ENCODE measurements at places on chromosomes 5 and 9.
A peak's percentile ranks its signal among the peaks of the same experiment; 100 is the strongest.

DNA sequence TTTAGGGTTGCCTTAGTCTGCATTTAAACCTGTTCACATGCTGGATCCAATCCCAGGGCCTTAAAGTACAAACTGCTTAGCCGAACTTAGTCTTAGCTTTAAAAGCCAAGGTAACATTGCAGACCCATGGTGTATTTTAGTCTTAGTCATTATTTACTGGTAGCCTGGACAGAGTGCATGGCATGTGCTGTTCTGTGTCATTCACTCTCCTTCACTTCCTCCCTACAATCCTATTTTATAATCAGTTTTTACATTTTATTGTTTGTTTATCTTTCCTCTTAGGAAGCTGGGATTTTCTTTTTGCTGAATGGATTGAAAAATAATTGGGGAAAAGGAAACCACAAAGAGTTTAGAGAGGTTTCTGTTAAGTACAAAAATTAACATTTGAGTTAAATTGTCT, 29.4 kb upstream of the TAL2 start:
- DNase-seq: no peak

GRCh38 chr9:126485662-126486061, 128.1 kb upstream of the LMX1B start:
- no peak for DNase-seq

- no peak for DNase-seq
Observed at GRCh38 chr5:107447587-107447986, 223.2 kb downstream of the EFNA5 start.

DNA sequence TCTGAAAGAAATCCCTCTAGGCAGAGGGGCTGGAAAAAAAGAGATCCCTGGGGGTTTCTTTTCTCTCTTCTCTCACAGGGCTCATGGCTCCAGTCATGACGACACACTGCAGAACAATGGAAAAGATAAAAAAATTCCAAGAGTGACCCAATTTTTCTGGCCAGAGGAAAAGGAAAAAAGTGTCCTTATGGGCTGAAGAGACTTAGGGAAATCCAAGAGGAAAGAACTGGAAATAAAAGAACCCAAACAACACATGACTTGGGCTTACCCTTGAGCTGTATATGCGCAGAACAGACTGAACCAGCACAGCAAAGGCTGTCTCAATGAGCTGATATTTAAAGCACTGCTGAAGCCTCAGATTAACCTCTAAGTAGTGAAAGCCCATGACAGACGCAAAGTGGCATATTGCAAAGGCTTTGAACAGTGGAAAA, 102.4 kb downstream of the SMIM23 start:
- DNase-seq: no peak

DNA sequence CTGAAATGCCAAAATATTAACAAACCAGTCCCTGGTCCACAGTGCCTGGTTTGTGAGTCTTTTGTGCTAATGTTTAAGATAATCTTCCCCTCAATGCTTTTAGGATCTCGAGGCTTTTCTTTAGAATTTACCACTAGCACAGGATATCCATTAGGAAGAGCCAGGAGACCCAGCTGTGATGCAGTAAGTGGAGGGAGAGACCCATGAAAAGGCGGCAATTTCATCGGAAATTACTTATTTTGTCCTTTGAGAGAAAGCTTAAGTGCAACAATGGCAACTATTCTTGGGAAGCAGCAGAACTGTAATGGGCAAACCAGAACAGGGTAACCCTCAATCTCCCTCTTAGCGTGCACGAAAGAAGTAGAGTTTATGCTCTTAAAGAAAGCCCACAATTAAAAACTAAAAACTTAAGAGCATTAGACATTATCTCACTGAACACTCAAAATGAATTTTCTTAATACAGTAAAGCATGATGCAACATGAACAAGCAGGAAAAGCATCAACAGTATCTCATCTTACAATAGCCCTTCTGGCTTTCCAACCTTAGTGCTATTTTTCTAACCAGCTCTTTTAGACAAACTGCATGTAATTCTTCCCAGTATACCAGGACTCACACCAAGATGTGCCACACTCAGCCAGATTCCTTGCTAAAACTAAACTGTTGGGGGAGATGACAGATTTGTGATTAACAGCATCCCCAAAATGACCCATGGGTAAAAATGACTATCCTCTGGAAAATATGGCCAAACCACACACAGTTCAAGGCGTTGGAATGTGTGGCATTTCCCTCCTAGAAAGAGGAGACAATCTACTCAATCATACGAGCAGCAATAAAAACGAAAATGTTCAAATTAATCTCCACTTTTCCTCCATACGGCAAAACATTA, 36.4 kb downstream of the PWWP2A start:
- DNase-seq: no peak

DNA sequence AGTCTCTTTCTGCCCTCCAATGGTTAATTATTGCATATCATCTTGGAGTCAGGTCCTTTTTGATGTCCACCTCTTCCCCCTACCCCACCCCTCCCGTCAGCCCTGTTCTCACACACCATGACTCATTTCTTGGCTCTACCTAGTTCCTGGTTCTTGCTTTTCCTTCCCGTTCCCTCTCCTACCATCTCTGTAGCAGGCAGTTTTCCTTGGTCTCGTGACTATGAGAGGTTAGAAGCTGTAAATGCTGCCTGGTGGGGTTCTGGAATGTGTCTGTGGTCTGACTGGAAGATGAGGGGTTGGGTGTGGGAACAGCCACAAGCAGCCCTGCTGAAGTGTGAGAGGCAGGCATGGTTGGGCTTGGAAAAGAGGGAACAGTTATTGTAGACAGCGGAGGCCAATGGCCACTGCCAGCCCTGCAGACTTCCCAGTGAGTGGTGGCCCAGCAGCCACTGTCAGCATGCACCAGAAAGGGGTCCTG, 18.2 kb downstream of the SLC22A5 start:
- no peak for DNase-seq

GRCh38 chr5:138179277-138179857, 455 bp downstream of the KIF20A start:
- DNase-seq: peak; percentile 8

DNA sequence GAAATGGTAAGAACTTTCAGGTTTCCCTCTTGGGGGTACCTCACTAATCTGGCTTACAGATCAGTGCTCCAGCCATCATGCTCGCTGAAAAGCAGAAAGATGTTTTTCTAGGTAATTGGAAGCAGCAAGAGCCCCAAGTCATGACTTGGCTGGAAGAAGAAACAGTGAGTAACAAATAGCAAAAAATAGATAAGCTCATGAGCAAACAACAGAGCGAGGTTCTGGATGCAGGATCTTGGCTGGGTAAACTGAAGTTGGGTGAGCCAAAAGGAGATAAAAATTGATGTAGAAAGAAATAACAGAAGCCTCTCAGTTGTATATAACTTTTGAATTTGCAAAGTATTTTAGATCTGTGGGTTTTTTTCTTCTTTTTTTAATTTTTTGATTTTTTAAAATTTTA, 110.1 kb downstream of the INSYN2B start:
- DNase-seq: no peak

- no peak for DNase-seq
Observed at GRCh38 chr5:83632874-83633273, 87.8 kb downstream of the HAPLN1 start.

DNA sequence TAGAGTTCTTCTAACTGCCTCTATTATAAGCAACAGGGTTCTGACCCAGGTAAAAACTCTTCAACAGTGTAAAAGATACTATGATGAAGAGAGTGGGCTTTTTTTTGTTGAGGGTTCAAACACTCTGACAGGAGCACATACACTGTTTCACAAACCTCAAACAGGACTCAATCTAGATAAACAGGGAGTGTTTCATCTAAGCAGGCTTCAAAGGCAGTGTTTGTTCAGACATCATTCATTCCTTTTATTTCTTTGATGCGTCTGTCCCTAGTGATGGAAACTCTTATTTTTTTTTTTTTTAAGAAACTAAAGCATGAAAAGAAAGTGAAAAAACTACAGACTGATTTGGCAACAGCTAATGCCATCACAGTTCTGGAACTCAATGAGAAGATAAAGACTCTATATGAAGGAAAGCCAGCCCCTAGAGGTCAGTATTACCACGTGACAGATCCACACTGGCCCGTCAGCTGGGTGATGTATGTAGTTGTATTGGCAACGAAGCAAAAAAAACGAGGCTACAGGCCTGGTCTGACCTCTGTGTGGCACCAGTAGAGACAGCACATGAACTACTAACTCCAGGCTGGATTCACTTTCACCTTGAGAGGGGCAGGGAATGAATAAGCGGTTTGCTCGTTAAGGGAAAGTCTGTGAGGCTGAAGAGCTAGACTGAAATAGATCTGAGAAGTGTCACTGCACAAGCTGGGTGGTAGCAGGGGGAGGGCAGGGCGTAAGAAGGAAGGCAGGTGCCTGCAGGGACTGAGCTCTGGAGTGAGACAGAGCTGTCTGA, 172.2 kb downstream of the CCDC192 start:
- peak; percentile 33 for DNase-seq

DNA sequence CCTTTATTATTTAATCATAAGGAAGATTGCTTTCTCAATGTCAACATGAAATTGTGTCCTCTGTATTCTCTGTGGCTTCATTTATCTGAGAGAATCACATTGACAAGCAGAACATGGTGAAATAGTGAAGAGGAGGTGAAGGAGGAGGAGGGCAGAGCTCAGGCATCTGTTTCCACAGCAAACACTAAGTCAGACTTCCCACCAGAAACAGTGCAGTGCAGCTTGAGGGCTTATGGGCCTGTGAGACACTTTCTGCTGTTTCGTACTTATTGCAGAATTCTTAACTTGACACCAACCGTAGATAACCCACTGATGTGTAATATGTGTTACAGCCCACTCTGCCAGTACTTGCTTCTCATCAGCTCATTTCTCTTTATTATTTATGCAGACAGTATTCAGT, 386.3 kb downstream of the DIRAS2 start:
- DNase-seq: no peak

DNA sequence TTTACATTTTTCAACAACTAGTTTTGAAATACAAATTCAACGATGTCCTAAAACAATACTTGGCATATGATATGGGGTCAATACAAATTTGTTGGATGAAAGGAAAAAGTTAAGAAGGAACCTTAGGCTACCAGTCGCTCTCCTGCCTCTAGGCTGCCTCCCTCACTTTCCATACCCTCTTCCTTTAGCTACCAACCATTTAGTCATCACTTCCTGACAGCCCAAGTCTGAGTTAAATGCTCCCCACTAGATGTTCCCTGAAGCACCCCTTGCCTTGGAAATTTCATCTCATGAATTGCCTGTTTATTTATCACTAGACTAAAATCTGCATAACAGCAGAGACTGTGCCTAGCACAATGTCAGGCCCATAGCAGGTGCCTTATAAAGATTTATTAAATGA, 2.7 kb upstream of the LARS1 start:
- no peak for DNase-seq

- no peak for DNase-seq
Observed at GRCh38 chr9:105673850-105674387, 11.7 kb downstream of the TAL2 start.

GRCh38 chr9:12554636-12555035, 138.5 kb upstream of the TYRP1 start:
- peak; percentile 26 for DNase-seq

DNA sequence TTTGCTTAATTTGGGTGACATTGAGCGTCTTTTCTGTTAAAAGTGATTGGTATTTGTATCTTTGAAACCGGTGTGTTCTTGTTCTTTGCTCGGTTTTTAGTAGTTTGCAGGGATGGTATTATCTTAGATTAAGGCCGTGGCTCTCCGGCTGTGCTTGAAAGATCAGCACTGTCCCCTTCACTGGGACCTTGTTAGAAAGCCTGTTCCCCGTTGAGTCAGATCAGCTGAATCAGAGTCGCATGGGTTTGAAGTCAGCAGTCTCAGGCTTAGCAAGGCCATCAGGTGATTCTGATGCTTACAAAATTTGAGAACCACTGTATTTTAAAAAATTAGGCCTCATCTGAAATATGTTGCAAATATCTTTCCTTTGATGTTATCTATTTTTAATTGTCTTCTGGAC, 5.0 kb downstream of the DIRAS2 start:
- no peak for DNase-seq

- peak; percentile 82 for DNase-seq
Observed at GRCh38 chr9:95167998-95168397, 149.5 kb downstream of the FANCC start.

DNA sequence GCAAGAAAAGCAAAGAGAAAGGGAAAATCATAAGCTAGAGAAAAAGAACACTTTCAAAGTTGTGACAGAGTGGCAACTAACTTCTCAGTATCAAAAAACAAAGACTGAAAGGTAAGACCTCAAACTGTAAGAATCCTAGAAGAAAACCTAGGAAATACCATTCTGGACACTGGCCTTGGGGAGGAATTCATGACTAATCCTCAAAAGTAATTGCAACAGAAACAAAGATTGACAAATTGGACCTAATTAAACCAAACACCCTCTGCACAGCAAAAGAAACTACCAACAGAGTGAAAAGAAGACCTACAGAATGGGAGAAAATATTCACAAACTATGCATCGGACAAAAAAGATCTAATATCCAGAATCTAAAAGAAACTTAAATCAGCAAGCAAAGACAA, 79.1 kb downstream of the FEM1C start:
- DNase-seq: no peak

GRCh38 chr9:84354035-84354434, 13.5 kb upstream of the SLC28A3 start:
- DNase-seq: no peak

DNA sequence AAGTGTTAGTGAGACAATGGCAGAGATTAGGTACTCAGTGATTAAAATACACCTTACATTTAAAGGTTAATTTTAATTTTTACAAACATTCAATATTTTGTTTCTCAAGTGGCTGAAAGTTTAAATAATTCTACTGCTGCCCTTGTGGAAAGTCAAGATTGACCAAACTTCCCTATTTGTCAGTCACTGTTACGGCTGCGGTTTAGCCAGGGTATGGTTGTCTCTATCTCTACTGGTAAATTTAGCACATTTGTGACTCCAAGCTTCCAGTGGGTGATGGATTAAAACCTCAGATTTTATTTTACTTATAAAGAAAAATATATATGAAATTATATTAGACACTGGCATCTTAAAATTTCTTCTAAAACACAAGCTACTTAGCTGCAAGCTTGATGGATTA, 368.4 kb downstream of the CDH18 start:
- DNase-seq: no peak

- no peak for DNase-seq
Observed at GRCh38 chr5:64923151-64923685, 154.5 kb downstream of the CWC27 start.

DNA sequence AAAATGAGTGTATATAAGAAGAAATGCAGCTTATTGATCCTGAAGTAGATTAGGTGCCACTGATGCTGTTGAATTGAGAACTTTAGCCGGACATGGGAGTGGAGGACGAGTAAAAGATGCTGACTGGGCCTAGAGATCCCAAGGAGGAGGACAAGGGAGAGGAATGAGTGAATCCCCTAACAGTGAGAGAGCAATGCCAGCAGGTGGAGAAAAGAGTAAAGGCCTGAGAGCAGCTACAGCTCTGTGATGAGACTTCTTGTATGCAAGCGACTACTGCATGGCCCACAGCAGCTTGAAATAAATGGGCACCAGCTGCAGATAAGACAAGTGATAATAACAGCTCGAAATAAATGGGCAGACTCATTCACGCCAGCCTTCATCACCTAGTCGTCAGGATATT, 44.5 kb upstream of the JMY start:
- DNase-seq: no peak

DNA sequence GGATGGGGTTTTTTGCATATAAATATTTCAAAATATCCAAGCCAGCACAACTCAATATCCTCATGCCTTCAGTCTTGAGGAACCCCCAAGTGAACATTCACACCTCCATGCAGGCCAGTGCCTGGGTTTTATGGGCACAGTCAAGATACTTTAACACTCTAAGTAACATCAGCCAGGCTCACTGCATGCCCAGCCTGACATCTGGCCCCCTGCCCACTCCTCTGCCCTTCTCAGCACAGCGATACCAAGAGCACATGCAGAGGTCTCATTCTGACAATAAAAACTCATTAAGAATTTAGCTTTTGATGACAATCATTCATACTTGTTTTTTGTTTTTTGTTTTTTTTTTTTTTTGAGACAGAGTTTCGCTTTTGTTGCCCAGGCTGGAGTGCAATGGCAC, 250.0 kb downstream of the CWC27 start:
- no peak for DNase-seq

All from endothelial cell (in vitro differentiated cells).